ENCODE measurements at places on chromosomes 13 and 19.

DNA sequence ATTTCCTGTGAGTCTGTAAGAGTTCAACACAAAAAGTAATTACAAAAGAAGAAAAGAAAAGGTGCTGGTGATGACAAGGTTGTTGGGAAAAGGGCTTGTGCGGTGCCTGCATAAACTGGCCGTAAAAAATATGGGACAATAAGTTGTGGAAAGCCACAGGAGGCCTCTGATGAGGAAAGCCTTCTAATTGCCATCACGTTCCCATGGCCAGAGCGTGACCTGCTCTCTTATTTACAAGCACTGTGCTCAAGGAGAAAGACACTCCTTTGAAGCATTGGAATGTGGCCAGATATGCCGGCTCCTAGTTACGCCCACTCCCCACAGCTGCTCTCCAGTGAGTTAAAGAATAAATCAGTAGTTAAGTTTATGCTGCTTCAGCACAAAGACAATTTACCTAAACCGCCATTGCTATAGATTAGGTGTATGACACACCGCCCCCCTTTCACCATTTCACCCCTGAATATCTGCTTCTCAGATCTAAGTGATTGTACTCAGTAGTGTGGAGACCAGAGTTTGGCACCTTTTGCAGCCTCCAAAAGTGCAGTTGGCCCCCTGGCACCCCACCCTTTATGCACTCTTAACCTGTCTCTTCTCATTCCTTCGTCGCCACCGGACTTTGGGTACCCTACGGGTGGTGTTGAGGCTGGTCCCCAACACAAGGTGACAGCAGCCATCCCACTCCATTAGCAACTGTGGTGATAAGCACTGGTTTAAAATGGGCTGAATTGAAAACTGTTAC is 8.1 kb upstream of the PGLYRP1 start:
- DNase-seq = no peak

- DNase-seq = peak; percentile 47
Observed at GRCh38 chr19:29724102-29724641, 9.1 kb upstream of the C19orf12 start.

- DNase-seq = no peak
Observed at GRCh38 chr19:6752256-6753177, 13.0 kb downstream of the TRIP10 start.

DNA sequence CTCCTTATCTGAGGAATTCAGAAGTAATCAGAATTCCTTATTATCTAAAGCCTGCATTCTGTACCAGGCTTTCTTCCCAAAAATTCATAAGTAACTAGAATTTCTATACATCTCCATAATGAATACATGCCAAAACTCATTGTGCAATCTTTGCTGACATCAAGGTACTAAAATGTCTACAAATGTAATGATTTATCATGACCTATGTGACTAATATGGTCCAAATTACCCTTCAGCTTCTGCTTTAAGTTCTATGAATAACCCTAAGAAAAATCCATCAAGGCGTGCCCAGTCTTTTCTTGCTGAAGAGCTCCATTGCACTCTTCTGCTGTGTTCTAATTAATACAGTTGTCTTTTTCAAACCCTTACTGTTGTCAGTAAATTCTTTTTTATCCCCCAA is 58.5 kb upstream of the SLITRK1 start:
- DNase-seq = peak; percentile 30

DNA sequence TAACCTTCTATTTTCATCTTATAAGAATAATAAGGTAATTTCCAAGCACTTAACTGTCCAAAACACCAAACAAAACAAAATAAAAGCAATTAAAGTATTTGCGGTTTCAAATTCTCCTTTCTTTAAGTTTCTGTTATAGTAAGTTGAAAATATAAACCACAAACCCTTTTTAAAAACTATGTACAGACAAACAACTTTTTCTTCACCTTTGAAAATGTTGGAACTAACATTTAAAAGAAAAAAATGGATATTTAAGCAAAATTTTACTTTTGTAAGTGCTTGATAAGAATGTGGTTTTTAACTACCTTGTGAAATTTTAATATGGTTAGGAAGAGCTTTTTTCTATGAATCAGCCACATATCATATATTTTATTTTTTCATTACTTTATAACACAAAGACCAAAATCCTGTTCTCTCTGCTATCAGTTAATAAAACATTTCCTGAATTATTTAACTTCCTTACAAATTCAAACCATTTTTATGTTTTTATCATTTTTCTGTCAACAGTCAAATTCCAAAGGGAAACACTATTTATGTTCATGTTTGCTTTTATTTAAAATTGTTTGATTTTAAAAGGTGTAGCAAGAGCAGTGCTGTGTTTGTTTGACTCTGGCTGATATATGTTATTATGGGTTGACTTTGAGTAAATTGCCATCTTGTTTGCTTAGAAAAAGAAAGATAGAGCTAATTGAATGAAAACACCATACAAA is 554.1 kb upstream of the KLHL1 start:
- DNase-seq = no peak

DNA sequence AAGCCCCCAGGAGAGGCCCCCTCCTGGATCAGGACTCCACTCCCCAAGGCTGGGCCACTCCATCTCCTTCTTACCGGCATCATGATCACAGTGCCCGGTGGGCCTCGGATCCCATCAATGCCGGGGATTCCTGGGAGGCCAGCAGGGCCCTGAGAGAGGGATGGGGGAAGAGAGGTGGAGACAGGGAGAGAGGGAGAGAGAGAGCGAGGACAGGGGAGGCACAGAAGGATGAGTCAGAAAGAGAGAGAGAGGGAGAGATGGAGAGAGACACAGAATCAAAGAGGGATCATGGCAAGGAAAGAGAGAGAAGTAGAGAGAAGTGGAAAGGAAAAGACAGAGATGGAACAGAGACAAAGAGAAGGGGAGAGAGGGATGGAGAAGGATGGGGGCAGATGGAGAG is 13.8 kb downstream of the COL5A3 start:
- no peak for DNase-seq

GRCh38 chr13:100602493-100603111 is 14.0 kb upstream of the GGACT start:
- DNase-seq = no peak

DNA sequence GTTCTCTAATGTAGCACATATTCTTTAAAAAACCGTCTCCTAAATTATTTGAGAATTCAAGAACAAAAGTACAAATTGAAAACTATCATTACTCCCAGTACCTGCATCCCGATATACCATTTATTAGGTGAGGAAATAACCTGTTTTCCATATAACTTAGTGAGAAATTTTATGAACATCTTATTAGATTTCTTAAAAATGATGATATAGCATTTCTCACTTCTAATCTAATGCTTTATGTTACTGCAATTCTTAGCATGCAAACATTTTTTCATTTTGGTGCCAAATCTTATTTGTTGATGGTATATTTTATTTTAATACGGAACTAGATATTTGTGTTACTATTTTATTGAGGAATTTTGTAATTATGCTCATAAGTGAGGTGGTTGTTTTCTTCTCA is 1321.3 kb upstream of the SLC10A2 start:
- DNase-seq = no peak

DNA sequence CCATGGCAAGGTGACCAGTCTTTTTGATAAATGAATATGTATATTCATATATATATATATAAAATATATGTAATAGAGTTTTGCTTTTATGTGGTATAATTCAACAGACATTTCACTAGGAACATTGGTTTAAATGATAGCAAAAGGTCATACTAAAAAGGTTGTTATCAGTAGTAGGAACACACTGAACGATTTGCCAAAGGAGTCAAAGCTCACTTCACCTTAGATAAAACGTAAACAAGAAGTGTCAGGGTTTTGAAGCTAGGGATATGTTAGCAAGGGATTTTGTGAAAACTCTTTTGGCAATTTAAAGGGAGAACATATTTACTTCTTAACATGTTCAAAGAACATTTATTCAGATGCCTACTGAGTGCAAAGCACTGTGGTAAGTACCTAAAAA is 8.0 kb upstream of the HS6ST3 start:
- no peak for DNase-seq

DNA sequence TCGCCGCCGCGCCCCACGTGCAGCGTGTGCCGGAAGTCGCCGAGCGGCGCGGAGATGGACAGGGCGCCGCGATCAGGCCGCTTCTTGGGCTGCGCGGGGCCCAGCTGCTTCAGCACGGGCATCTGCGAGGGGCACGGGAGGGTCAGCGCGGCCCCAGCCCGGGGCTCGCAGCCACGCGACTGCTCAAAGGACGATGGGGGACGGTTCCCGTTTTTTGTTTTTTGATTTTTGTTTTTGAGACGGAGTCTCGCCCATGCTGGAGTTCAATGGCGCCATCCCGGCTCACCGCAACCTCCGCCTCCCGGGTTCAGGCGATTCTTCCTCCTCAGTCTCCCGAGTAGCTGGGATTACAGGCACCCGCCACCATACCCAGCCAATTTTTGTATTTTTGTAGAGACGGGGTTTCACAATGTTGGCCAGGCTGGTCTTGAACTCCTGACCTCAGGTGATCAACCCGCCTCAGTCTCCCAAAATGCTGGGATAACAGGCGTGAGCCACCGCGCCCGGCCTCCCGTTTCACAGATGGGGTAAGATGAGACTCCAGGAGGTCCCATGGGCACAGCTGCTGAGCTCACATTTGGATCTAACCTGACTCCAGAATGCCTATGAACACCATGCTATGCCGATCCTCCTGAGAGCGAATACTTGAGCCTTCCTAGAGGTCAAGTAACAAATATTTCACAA is 2.0 kb upstream of the LENG9 start:
- DNase-seq = no peak

- no peak for DNase-seq
Observed at GRCh38 chr13:114145722-114146121, 13.3 kb upstream of the RASA3 start.

DNA sequence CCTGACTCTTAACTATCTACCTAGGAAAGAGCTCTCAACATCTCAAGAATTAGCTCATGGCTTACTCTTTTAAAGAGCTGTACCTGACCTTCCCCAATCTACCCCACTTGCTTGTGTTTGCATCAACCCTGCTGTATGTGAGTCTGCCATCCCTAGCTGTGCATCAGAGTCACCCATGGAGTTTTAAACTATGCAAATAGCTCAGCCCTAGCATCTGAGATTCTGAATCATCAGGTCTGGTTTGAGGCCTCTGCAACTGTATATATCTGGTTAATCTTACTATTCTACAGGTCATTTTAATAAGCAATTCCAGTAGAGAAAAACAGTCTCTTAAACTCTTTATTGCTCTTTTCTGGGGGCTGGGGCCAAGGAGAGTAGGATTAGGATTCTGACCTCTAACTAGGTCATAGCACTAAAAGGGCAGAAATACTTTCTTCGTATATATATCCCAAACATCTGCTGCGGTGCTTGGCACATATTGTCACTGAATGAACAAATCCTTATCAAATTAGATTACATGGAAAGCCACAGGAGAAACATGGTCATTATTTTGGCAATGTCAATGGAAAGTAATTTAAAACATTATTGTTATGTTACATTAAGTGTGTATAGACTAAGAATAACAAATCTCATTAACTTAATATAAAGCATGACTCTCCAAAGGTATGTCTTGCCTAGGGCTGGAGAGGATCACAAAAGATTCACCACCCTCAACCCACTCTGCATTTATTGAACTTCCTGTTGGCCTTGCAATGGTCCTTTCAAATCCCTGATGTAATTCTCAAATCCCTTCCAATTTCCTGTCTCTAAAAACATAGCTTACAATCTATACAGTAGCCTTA is 232.2 kb downstream of the DACH1 start:
- no peak for DNase-seq

GRCh38 chr19:3923912-3924311 is 9.0 kb upstream of the NMRK2 start:
- no peak for DNase-seq
